ENCODE measurements at places on chromosomes 2 and 18.
A peak's percentile ranks its signal among the peaks of the same experiment; 100 is the strongest.

DNA sequence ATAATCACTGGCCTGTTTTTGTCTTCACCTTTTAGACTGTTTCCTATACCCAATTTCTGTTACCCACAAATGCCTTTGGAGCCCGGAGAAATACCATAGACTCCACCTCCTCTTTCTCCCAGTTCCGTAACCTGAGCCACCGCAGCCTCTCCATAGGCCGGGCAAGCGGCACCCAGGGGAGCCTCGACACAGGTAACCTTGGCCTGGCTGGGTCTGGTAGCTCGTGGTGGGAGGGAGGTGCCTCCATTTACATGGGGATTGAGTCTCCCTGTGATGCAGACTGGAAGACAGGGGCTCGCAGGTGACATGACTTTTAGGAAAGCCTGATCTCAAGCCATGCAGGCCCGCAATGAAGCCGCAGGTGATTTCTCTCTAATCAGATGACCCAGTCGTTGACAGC, 100.6 kb downstream of the CABLES1 start:
- no peak for DNase-seq

DNA sequence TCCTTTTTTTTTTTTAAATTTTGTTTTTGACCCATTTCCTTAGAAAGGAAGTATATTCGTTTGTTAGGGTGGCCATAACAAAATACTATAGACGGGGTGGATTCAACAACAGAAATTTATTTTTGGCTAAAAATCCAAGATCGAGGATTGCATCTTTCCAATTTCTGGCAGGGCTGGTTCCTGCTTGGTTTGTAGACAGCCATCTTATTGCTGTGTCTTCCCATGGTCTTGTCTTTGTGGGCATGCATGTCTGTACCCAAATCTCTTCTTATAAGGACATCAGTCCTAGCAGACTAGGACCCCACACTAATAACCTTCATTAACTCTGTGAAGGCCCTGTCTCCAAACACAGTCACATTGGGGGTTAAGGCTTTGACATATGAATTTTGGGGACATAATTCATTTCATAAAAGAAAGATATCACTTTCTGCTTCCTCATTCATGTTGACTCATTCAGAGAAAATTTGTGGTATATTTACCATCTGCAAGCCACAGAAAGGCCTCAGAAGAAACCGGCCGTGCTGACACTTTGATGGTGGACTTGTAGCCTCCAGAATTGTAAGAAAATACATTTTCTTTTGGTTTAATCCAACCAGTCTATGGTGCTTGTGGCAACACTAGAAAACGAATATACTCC, 262.1 kb downstream of the LPIN1 start:
- no peak for DNase-seq

DNA sequence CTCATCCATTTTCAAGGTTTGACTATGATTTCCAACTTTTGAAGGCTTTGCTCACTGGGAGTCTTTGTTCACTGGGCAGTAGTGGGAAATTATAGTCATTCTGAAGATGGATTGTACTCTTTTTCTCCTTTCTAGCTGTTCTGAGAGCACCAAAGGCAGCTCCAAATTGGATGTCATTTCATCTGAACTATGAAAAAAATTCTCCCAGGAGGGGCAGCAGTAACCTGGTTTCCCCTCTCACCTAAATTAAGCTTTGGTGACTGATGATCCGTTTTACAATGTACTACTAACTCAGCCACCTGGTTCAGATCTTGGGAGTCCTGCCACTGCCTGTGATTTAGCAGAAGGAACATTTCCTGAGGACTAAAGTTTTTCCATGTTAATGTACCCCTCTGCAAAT, 17.6 kb downstream of the ARHGEF33 start:
- DNase-seq: no peak

- no peak for DNase-seq
Observed at GRCh38 chr2:14614017-14614416, 18.5 kb upstream of the LRATD1 start.

- peak; percentile 75 for DNase-seq
Observed at GRCh38 chr2:190791347-190791975, 89.2 kb upstream of the GLS start.
